ENCODE measurements at places on chromosomes 1 and 21.

DNA sequence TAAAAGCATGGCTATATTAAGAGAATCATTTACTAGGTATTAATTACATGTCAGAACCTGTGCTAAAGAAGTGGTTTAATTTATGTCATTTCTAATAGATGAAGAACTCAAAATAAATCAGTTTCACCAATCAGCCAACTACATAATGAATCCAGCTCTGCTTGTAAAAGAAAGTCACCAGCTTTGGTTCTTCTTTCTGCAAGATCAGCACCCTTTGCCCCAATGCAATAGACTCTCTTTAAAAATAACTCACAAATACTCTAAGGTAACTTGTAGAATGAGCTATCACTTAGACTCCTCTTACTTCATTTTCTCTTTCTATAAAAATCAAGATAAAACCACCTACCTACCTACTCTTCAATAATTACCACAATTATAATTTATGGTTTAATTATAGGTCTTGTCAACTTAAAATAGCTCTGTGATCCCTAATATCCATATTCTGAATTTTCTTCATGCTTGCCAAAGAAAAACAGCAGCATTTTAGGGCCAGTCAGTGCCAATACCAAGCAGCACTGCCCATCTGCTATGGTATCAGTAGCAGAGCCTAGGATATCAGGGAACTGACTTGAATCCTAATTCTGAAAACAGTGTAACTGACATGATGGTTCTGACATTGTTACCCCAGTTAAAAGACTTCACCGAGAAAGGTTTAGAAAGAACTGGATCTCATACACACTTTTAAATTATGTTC is 11.3 kb downstream of the SLC19A2 start:
- no peak for DNase-seq

DNA sequence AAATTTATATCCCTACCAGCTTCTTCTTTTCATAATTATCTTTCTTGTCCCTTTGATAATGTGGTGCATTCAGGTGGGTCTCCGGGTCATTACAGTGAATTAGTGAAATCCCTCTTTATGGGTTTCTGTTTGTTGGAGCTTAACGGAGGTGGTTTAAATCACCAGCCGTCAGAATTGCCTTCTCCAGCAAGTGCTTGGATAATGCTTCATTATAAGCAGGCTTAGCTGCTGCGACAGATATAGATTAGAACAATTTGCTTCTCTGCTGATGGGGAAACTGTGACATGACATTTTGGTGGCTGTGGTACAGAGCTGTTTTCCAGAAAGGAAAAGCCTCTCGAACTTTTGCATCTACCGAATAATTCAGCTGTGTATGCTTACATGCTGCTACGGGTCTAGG is 56.9 kb downstream of the KAZN start:
- no peak for DNase-seq

GRCh38 chr1:163068716-163069115 is 445 bp upstream of the RGS4 start:
- DNase-seq = no peak

DNA sequence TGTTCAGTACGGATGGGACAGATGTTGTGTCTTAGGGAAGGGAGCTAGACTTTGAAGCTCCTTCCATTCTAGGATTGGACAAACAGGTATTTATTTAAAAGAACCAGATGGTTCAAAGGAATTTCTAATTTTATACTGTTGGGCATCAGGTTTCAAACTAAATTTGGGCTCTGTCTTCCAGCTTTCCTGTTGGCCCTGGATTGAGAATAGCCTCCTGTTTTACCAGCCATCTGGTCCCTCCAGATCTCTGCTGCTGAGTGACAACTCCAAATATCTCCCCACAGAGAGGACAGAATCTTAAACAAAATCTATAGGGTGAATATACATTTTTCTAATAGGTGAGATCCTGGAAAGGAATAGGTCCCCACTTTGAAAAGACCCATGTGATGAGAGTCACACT is 52.5 kb upstream of the CNIH3 start:
- DNase-seq = no peak

DNA sequence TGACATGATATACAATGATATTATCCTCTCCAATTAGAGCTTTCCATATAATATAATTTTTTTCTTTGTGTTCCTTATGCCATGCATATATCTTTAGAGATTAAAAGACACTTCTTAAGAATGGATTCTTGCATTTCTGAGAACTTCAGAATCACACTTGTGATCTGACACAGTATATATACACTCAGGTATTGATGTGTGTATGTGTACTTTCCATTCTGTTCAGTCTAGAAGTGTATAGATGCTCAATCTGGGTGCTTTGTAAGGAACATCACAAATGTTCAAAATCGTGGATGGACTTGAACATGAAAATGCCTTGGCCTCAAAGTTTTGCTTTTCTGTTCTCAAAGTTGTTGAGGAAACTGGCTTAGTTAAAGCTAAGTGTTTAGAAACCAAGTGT is 102.7 kb downstream of the FGGY start:
- DNase-seq = no peak

GRCh38 chr21:36463204-36463603 is 16.7 kb downstream of the CLDN14 start:
- DNase-seq = no peak

DNA sequence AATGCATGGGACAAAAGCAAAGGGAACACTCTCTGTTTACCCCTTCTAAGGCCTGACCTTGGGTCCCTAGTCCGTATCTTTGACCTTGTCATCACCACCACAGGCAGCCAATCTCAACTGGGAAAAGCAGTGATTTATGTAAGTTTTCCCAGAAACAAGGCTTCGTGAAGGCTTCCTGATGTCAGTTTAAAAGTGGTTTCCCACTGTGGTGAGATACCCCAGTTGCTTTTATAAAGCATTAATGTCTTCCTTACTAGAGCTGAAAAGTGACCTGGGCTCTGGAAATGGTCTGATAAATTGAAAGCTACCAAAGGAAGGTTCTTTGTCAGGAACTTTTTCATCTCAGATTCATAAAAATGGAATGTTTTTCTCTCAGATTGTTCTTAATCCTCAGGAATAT is 536.4 kb upstream of the PTBP2 start:
- DNase-seq = no peak

DNA sequence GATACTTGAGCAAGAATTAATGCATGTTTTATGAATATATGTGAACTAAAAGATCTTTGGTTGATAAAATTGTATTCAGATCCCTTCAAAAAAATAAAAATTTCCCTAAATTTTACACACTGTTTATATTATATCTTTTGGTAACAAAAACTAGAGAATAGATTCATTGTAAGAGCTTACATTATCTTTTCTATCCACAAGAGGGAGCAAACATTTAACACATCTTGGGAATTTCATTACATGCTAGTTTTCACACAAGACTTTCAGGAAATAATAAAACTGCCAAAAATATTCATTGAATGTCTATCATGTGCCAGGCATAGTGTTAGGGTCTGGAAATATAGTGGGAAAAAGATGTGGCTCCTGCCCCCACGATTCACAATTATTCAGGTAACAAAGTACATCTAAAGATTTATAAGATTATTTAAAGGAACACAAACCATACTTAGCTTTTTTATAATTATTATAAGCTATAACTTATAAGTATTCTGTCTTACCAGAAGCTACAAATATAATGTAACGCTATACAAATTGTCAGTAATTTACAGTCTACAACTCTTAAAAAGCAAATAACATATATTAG is 30.6 kb downstream of the FAF1 start:
- no peak for DNase-seq

DNA sequence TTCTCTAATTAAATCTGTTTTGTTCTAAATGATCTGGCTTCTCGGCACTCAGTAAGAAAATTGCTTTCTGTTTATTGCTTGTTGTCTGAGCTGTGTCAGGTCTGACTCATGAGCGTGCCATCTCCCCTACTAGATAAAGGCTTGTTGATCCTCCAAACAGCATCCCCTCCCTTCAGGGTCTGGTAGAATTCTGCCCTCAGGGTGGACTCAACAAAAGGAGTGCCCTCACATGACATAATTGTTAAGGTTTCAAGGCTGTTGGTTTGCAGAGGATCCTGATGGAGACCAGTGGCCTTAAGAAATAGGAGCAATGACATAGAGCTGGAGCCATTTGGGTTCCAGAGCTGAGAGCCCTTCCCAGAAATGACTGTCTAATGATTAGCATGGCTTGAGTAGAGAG is 36.0 kb upstream of the ATP2B4 start:
- no peak for DNase-seq

GRCh38 chr1:205492201-205492667 is 12.2 kb upstream of the CDK18 start:
- no peak for DNase-seq

GRCh38 chr1:22410928-22411495 is 40.6 kb upstream of the ZBTB40 start:
- no peak for DNase-seq

DNA sequence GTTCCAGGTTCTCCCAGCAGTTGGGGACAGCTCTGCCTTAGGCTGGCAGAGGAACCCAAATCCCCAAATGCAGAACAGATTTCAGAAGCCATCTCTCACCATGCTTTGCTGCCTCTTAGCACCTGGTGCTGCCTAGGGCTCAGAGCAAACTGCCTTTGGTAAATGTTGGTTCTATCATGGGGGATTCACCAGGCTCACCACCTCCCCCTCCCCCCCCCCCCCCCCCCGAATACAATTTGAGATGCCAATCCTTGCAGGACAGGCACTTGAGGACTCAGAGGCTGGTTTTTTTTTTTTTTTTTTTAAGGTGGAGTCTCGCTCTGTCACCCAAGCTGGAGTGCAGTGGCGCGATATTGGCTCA is 447 bp upstream of the PAQR6 start:
- DNase-seq = no peak

DNA sequence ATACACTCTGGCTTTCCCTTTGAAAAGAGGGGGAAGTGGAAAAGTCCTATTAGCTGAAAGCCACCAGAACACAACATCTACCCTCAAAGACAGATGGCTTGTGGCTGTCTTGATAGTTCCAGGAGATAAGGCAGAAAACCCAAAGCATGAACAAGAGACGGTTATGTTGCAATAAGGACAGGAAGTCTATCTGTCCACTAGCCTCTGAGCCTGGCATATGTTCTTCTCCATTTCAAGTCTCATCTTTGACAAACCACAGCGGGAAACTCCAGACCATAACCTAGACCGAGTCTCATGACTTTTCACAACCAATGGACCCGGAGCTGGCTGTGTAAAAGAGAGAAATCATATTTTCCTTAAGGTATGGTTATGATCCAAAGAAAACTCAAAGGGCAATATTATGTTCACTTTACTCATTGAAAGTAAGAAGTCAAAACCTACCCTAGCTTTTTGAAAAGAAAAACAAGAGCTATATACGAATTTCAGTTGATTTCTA is 33.8 kb downstream of the DUSP10 start:
- DNase-seq = no peak

GRCh38 chr1:7385471-7386225 is 385.4 kb upstream of the VAMP3 start:
- DNase-seq = no peak
